ENCODE measurements at places on chromosomes 4 and X. TPM values are rescaled to one million over a fixed set of nuclear protein-coding genes. Genes with fewer than 3 reads are reported as not detected.

Gene GDI1
- total RNA-seq, result 110 TPM

Gene FRAS1
- total RNA-seq, result 4.1 TPM

Gene DGKK
- total RNA-seq, result not detected

Gene IL21
- not detected for total RNA-seq

Gene MGARP
- total RNA-seq, result 32.9 TPM

Gene KLF8
- total RNA-seq, result 0.09 TPM

Gene VEGFC
- 14.3 TPM for total RNA-seq

Gene CABS1
- total RNA-seq, result not detected

Gene INPP4B
- total RNA-seq, result 4.5 TPM
